ENCODE measurements at places on chromosomes 3 and 15.

- no peak for DNase-seq
Observed at GRCh38 chr3:43102773-43103480, 3.0 kb downstream of the POMGNT2 start.

GRCh38 chr3:171231361-171231760 lies 204.8 kb upstream of the SLC2A2 start:
- no peak for DNase-seq

DNA sequence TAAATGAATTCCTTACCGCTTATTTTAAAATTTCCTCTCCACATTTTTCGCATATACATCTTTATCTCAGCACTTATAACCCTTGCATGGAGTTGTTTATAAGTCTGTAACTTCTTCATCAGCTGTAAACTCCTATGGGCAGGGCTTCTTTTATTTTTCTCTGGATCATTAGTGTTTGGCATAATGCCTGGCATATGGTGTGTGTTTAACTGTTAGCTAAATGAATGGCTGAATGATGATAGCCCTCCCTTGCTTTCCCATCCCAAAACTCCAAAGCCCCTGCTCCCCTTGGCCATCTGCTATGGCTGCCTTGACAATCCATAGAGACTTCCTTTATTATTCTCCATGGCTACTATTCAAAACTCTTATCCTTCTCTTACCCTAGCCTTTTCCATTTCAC lies 48.1 kb upstream of the SEMA6D start:
- no peak for DNase-seq

- no peak for DNase-seq
Observed at GRCh38 chr3:102026656-102027055, 177.3 kb downstream of the NFKBIZ start.

DNA sequence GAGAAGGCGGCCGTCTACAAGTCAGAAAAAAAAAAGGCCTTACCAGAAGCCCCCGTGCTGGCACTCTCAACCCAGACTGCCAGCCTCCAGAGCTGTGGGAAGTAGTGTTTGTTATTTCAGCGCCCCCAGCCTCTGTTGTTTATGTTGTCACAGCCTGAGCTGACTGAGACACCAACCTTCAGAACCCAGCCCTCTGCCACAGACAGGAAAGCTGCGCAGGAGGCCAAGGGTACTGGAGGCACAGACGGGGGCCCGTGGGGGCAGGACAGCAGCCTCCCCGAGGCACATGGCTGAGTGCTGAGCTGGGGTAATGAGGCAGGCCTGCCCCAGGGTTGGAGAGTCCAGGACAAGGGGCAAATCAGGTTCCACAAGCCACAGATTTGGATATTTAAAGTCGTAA lies 33.7 kb downstream of the HCN4 start:
- no peak for DNase-seq

DNA sequence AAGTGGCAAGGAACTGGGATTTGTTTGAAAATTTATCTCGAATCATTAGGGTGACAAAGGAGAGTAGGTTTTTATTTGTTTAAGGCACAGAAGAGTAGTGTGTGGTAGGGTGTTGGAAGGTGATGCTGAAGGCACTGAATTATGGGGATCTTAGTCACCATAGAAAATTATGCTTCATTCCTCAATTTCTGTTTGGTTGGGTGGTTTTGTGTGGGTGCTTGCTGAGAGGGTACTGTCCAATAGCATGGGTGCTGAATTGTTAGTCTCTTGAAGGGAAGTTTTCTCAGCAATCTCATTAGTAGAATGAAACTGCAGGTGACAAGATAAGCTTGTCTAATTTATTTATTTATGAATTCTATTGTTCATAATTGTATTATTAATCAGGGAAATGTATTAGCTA lies 610.9 kb downstream of the AGBL1 start:
- no peak for DNase-seq

DNA sequence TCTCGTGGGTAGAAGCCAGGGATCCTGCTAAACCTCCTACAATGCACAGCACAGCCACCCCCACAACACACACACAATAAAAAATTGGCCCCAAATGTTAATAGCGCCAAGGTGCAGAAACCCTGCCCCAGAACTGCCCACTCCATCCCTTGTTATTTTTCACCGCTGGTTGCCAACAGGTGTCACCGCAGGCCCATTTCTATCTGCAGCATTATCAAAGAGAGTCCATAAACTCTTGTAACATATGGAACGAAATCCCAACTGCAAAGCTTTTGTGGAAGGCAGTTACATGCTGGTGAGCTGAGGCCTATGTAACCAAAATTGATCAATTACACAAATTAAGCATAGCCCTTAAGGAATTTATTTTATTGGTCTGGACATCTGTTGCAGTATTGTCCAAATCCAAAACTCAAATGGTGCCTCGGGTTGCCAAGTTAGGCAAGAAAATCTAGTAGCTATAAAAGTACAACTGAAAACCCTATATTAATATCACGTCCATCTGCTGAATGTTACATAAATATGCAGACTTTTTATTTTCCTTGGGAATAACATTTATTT lies 66.2 kb downstream of the SAMMSON start:
- no peak for DNase-seq

All from coronary artery (tissue), 2 donors.